Daoy (cell line): ENCODE measurements at places on chromosomes 3 and 15. TPM values are rescaled to one million over a fixed set of nuclear protein-coding genes. Genes with fewer than 3 reads are reported as not detected.

The CCDC54 gene
- not detected in 2 replicates for total RNA-seq

The CEMIP gene
- 2.7 and 5.1 TPM in 2 replicates for total RNA-seq

The TMCO5A gene
- total RNA-seq: not detected in 2 replicates

The FAM43A gene
- 69.2 and 82.0 TPM in 2 replicates for total RNA-seq

The IQCB1 gene
- 31.0 and 31.7 TPM in 2 replicates for total RNA-seq

The ACKR4 gene
- not detected in 2 replicates for total RNA-seq

The HOMER2 gene
- total RNA-seq: 7.9 and 11.1 TPM in 2 replicates

The ADIPOQ gene
- total RNA-seq: not detected in 2 replicates

The ZNF860 gene
- 0.34 TPM in 1 of 2 replicates, not detected in the other for total RNA-seq

The ITIH1 gene
- total RNA-seq: not detected in 2 replicates

The AGBL1 gene
- not detected in 2 replicates for total RNA-seq

The THAP10 gene
- 7.6 and 9.6 TPM in 2 replicates for total RNA-seq

The CTXN2 gene
- not detected in 2 replicates for total RNA-seq

The MYH15 gene
- total RNA-seq: 0.18 and 1.1 TPM in 2 replicates

The VPS8 gene
- total RNA-seq: 23.2 and 27.6 TPM in 2 replicates

- DNase-seq: no peak
These were observed 106.9 kb upstream of the TNFAIP8L3 start for GRCh38 chr15:51201581-51201980.

- no peak for DNase-seq
These were observed 12.1 kb downstream of the CSNK1G1 start for GRCh38 chr15:64343841-64344240.

DNA sequence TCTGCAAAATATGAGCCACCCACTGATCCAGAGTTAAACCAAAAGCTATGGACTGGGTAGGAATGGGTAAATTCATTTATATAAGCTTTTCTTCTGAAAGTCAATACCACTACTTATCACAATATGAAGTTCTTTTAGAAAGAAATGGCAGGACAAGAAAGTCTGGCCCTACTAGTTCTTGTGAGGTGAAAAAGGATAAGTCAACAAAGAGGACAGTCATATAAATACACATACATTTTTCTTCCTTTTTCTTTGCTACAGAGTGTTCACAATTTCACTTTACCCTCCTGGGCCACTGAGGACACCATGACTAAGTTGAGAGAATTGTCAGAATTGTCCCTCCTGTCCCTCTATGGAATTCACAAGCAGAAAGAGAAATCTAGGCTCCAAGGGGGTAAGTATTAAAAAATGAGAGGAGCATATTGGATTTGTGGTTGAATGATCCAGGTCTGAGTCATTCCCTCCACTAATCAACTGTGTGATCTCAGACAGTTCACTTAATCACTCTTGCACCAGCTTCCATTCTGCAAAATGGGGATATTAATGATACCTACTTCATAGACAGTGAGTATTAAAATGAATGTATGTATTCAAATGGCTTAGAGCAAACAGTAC lies 27.6 kb downstream of the ACP3 start:
- DNase-seq: peak; percentile 69

- DNase-seq: no peak
These were observed 112.3 kb downstream of the WDR76 start for GRCh38 chr15:43939070-43939469.

GRCh38 chr3:126419151-126419703 lies 24.5 kb downstream of the CFAP100 start:
- DNase-seq: no peak

DNA sequence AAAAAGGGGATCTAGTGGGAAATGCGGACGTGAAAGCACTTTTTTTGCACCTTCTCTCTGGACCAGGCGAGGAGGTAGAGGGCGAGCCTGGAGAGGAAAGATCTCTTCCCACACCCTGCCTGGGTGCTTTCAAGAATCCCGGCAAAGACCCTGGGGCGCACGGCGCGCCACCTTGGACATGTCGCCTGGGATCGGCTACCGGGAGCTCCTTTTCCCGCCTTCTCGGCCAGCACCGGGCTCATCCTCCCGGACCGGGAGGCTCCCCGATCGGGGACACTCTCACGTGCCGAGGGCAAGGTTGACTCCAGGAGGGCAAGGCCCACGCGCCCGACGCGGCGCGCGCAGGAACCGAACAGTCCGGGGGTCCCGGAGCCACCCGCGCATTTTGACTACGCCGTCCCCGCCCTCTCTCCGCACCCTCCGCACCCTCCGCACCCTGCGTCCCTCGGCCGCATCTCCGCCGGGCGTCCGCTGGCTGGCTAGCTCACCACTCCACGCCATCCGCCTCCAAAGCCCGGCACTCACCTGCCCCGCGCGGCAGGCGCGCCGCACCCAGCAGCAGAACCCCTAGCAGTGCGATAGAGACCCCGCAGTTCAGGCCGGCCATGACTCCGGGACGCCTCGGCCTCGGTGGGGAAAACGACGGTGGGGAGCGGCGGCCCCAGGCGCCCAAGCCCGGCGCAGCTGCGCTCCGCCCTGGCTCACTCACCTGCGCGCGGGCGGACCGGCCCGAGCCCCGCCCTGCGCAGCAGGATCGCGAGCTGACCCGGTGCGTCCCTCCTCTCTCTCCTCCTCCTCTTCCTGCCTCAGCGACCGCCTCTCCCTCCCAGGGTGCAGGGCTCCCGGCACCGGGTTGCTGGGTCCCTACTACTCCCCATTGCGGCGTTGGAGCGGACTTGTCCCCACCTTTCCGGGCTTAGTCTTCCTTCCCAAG lies at the start of gene CDCP1:
Gene CDCP1, minus strand, starts transcription at position 698 of the 934 bp plus-strand sequence. Its CDS starts 91 bp downstream, at position 607.
- peak; percentile 61 for DNase-seq

DNA sequence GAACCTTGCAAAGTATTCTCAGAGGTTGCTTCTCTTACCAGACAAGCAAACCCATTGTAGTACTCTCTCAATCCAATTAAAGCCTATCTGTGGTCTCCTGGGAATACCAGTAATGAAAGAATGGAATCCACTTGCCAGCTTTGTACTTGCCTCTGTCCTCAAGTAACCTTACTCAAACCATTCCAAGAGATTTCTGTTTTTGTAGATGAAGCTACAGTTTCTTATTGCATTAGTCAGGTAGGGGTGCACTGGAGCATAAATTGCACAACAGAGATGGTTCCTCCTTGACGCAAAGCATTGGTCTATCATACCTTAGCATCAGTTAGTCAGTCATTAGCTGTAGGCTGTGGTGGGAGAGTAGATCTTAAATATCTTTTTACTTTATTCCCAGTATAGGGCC lies 52.9 kb downstream of the BTLA start:
- DNase-seq: no peak

- DNase-seq: no peak
These were observed 61.7 kb downstream of the SIDT1 start for GRCh38 chr3:113594066-113594465.

- no peak for DNase-seq
These were observed 106.3 kb upstream of the MME start for GRCh38 chr3:154973851-154974250.

- peak; percentile 45 for DNase-seq
These were observed 204.2 kb downstream of the GHSR start for GRCh38 chr3:172244011-172244410.

DNA sequence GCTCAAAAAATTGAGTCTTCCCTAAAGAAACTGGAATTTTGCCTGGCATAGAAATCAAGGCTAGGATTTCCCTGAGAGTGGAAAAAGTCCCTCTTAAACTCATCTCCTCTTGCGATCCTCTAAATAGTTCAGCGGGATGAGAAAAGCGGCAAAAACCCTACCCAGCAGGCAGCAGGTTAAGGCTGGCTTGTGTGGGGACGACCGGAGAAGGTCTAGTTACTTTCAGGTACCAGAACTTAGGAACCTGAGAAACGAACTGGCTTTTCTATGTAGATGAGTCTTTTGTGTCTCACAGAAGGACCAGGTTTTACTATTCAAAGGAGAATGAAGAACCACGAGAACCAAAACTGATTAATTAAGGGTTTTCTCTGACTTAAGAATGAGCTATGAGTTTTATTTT lies 523.7 kb upstream of the TGFBR2 start:
- DNase-seq: no peak

DNA sequence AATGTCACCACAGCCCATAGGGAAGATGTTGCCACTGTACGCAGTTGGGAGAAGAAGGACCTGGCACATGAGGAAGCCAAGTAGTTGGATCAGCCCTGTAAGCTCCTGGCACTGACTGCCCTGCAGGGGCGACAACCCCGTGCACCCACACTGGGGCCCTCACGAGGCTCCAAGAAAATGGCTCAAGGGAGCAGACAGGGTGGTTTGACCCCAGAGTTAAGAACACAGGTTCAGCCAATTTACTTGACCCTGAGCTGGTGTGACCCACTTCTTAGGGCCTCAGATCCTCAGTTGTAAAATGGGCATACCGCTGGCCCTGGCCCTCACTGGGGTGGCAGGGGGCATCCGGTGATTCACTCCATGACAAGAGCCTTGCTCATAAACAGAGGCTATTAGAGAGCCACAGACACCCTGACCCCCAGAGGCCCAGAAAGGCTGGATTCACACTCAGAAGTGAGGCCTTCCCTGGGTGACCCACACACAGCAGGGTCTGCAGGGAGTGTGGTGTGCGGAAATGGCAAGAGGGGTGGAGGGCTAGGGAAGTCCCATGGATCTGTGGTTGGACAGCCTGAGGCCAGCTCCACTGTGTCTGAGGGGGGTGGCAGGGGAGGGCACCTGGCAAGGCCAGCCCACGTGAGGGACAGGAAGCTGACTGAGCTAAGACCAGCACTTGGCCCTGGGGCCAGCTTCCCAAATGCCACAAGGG lies 1.7 kb upstream of the HHATL start:
- peak; percentile 15 for DNase-seq

GRCh38 chr15:45583731-45584639 lies 3.2 kb upstream of the BLOC1S6 start:
- no peak for DNase-seq

GRCh38 chr15:56729561-56729960 lies 3.7 kb downstream of the ZNF280D start:
- DNase-seq: no peak

GRCh38 chr3:75237477-75237876 lies 426.7 kb upstream of the FRG2C start:
- no peak for DNase-seq

GRCh38 chr3:96083610-96084009 lies 730.8 kb upstream of the EPHA6 start:
- DNase-seq: no peak

- no peak for DNase-seq
These were observed 259.5 kb upstream of the TGFBR2 start for GRCh38 chr3:30346933-30347320.

- DNase-seq: no peak
These were observed 108.0 kb upstream of the MEIS2 start for GRCh38 chr15:37208146-37209040.

GRCh38 chr15:62737551-62737950 lies 305.0 kb upstream of the TPM1 start:
- peak; percentile 15 for DNase-seq

- DNase-seq: no peak
These were observed 144.0 kb downstream of the SEMA6D start for GRCh38 chr15:47861111-47861903.

DNA sequence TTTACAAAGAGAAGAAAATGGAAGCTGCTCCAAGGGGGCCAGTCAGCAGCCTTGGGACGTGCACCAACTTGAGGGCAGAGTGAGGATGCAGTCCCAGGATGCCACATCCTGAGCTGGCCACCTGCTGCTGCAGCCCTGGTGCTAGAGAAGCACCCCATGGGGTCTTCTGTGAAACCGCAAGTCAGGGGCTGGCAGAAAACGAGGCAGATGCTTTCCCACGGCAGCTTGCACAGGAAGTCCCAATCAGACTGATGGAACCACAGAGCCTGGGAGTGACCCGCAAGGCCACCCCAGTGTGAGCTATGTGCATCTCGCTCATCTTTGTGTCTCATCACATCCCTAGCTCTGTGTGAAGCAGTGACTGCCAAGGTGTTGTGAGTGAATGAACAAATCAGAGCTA lies 76.5 kb downstream of the NUP210 start:
- no peak for DNase-seq

DNA sequence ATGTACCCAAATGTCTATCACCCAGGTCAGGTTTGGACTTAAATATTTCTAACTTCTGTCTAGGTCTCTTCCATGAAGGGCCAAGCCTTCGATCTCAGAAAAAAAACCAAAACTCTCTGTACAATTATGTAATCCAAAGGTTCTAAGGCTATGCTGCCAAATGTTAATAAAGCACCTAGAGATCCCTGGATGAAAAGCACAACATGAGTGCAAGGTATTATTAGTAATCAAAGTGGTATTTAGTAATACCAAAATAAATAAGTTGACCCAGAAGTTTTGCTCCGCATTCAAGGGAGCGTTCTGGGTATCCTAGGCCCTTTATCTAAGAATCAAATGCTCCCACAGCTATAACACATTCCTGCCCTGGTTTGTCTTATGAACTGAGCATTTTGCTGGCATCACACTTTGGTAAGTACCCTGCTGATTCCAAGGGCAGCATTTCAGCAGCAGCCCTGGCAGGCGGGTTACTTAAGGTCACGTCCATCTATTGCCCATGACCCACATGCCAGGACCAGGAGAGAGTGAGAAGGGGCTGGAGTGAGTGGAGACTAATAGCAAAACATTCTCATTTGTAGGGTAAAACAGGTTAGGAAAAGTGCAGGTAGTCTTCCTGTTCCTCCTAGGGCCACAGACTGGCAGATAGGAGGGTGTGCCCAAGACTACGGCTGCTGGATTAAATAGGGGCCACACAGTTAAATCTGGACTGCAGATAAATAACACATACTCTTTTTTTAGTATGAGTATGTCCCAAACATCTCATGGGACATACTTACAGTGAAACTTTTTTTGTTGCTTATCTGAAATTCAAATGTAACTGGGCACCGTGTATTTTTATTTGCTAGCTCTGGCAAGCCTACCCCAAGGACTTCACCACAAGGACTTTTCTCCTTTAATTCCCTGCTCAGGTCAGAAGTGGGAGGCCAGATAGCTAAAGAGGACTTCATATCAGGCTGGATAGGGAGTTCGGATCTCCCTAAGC lies 76.0 kb upstream of the SNRK start:
- no peak for DNase-seq

GRCh38 chr3:107496855-107497254 lies 25.9 kb upstream of the BBX start:
- DNase-seq: peak; percentile 50

DNA sequence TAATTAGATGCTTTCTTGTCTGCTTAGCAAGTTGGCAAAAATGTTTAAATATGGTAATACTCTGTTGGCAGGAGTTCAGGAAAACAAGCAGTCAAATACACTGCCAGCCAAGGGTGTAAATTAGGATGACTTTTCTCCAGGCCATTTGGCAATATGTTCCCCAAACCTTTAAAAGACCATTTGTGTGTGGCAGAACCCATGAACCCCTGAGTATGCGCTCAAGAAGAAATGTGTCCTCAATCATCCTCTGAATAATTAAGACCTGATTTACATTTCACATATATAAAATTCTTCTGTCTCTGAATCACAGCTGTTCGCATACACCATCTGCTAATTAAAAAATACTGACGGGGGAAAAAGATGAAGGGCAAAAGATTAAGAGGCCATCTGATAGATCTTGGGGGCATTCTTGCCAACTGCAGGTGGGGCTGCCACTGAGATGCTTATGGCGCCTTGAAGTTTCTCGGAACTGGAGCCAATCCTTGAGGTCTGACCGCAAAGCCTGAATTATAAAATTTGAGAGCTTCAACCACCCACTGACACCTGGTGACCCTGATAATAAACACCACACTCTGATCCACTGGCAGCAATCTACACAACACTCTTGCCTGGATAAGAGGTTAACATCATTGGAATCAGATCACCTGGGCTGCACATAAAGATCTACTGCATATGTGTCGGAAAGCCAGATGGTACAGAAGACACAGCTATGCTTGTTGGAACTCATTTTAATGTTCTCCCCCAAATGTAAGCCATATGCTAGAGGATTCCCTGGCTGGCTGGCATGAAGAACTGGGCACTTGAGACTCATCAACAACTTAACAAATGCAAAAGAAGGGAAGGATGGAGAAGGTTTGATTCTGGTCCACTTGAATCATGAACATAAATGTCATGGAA lies 190.6 kb downstream of the OSBPL10 start:
- DNase-seq: no peak

- peak; percentile 46 for DNase-seq
These were observed 2.9 kb downstream of the SAMD7 start for GRCh38 chr3:169914321-169914720.
